Activated CD4-positive, alpha-beta memory T cell treated with anti-CD3 and anti-CD28 coated beads for 36 hours (primary cell): ENCODE measurements at places on chromosomes 2 and 18.

DNA sequence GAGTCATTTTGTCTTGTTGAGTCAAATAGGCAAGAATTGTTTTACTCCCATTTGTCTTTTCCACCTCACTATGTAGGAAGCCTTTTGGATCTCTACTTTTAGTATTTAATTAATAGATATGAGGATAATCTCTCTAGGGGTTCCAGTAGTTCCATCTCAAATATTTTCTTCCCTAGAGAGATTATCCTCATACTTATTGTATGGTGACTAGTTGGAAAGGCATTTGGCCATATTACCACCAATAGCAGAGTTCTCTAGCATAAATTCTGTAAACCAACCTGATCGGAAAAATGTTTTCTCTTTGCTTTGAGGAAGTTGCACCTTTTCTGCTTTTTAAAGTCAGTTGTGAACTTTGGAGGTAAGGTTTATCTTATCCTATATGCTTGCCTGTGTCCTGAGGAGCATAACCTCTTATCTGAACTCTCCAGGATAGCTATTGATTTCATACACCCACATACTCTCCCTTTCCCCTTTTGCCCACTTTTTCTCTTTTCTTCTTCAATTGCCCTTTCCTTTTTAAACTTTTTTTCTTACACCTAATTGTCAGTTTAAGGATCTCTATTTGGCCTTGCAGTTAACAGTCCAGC lies 100.8 kb downstream of the GALNT1 start:
- DNase-seq, result no peak

DNA sequence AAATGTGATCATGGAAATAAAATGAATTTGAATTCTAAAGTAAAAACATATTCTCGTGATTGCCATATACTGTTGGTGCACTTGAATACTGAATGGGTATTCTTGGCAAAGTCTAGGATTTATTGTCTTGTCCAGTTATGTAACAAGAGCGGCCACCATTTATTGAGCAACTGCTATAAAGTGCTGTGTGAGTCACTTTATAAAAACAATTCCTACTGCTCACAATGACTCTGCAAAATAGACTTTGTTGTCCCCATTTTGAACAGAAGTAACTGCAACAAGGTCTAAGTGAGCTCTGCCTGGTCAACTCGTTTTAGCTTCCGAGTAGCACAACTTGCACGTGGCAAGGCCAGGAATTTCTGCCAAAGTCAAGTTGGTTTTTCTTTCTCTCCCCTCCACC lies 995.6 kb upstream of the FANCL start:
- no peak for DNase-seq

DNA sequence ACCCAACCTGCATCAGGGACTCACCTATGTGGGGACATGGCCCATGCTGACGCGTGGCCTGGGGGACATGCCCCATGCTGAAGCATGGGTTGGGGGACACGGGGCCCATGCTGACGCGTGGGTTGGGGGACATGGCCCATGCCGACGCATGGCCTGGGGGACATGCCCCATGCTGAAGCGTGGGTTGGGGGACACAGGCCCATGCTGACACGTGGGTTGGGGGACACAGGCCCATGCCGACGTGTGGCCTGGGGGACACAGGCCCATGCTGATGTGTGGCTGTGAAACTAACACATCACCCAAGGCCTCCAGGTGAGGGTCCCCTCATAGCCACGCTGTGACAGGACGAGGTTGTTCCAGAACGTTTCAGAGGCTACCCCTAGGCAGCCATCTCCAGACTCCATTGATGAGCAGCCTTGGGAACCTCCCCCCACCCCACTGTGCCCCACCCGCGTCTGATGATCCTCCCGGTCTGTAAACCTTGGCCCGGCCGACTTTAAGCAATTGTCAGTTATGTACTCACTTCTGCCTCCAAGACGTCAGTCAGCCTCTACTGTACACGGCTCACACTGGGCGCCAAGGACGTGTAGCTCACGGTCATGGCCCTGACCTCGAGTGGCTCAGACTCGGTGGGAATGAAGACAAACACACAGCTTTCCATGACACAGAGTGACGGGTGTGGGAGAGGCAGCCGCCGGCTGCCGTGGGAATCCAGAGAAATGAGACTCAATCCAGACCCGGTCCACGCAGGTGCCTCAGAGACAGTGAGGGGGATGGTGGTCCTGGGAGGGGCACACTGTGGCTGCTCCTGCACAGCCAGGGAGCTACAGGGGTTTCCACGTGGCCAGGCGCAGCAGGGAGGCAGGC lies 50.2 kb upstream of the SLC66A3 start:
- no peak for DNase-seq

DNA sequence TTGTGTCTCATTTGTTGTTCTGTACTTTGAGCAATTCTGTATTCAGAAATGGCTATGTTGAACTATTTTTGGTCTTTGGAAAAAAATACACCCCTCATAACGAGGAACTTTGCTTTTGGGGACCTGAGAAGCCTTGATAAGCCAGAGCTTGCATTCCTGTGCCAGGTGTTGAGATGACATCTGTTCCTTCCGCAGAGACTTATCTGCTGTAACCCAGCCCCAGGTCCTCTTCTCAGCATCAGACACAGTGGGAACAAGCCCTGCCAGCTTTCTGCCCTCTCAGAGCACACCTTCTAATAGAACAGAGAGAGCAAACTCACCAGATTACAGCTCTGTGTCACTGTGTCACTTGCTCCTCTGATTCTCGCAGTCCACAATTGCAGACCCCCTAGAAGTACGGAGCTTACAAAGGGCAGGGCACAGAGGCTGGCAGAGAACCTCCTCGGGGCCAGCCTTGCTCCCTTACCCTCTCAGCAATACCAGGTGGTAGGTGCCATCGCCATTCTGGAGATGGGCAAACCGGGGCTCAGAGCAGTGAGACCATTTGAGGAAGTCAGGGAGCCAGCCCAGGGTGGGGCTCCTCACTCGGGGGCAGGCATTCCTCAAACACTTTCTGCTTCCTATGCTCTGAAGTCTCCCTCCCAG lies 97.4 kb downstream of the DDX1 start:
- DNase-seq, result no peak
